Fibroblast of lung (primary cell): ENCODE measurements at places on chromosomes 7 and 10. TPM values are rescaled to one million over a fixed set of nuclear protein-coding genes. Genes with fewer than 3 reads are reported as not detected.
A peak's percentile ranks its signal among the peaks of the same experiment; 100 is the strongest.

DNA sequence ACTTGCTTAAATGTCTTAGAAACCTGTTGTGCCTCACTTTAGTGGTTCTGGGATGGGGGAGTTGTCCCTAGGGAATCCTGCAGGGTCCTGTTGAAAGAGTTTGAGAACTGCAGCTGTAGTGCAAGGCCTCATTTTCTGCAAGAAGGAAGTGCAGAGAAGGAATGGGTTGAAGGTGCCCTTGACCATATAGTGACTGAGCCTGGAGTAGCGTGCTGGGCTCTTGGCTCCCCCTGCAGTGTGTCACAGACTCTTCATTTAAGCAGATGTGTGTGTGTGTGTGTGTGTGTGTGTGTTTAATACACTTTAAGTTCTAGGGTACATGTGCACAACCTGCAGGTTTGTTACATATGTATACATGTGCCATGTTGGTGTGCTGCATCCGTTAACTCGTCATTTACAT lies 92.2 kb downstream of the GRK5 start:
- DNase-seq, result peak; percentile 62

DNA sequence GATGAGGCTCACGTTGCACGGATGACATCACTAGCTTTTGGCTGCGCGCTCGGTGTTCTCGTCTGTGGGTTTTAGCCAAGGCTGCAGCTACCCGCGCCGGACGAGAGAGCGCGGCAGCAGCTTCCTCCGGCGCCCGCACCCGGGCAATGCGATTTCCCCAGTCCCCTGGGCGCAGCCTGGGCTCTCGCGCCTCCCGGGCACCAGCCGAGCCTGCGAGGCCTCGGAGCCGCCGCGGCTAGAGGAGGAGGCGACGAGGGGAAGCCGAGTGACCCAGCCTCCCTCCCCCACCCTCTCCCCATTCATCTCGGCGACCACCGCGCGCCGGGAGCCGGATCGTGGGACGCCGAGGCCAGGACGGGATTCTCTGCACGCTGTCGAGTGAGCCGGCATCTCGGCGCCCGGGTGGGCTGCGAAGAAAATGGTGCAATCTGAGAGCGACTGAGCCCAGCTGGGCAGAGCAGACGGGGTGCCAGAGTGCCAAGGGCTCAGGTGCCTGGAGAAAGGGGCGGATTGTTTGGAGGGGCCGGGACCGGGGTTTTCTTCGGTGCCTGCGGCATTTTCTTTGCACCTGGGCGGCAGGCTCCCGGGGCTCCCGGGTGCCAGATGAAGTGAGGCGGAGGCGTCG lies 1.2 kb upstream of the TMEM178B start:
- peak; percentile 77 for DNase-seq

DNA sequence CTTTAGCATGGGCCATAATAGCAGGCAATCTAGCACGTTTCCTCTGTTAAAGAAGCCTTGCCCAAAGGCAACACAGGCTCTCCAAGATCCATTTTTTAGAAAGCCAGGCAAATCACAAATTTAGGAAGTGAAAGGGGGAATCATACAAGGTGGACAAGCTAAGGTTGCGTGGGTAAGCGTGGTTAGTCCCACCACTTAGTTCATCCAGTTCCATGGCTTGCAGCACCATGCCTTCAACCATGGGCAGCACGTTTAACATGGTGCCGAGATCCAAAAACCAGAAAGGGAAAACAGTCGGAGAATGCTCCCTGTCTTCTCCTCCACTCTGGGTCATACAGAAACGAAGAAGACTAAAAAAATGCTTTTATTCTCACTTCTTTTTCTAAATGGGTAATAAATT lies 234.4 kb upstream of the IMMP2L start:
- DNase-seq, result peak; percentile 24

DNA sequence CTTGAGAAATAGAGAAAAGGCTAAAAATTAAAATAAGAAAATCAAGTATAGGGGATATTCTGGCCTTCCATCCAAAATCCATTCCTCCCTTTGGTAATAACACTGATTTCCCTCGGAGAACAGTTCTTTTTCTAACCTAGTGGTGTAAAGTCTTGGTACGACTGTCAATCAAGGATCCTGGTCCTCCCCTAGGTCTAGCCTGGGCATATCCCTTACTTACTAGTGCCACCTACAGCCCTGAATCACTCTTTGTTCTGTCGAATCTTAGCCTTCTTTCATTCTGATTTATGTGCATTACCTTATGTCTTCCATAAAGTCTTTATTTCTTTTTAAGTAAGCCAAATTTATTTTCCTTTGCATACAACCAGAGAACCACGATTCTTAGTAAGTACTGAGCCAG lies 298.7 kb upstream of the LRRTM3 start:
- peak; percentile 4 for DNase-seq

- no peak for DNase-seq
These were observed 14.5 kb downstream of the SLF2 start for GRCh38 chr10:100927266-100927665.

DNA sequence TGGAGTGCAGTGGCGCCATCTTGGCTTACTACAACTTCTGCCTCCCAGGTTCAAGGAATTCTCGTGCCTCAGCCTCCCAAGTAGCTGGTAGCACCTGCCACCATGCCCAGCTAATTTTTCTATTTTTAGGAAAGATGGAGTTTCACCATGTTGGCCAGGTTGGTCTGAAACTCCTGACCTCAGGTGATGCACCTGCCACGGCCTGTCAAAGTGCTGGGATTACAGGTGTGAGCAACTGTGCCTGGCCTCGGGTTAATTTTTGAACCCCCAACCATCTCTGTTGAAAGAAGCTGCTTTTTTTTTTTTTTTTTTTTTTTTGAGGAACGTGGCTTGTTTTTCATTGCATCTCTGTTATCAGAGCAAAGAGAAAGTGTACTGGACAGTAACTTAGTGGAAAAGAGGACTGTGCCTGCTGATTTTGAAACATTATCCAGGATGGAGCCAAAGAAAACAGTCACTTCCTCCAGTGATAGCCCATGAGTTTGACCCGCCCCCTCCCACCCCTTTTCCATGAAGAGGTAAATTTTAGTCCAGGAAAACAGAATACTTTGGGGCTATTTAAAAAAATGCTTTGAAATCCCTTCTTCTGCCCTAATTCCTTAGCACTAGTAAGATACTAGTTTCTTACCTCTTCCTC lies 38.3 kb downstream of the WBP1L start:
- DNase-seq, result peak; percentile 57

GRCh38 chr10:96648297-96648696 lies 61.5 kb upstream of the TM9SF3 start:
- DNase-seq, result no peak

Gene TMEM176B
- total RNA-seq, result 26.8 and 95.3 TPM in 2 replicates
